Endodermal cell (in vitro differentiated cells): ENCODE measurements at places on chromosomes 3 and 15. TPM values are rescaled to one million over a fixed set of nuclear protein-coding genes. Genes with fewer than 3 reads are reported as not detected.

GRCh38 chr3:146503461-146504202, 34.3 kb upstream of the PLSCR2 start:
- DNase-seq = no peak

DNA sequence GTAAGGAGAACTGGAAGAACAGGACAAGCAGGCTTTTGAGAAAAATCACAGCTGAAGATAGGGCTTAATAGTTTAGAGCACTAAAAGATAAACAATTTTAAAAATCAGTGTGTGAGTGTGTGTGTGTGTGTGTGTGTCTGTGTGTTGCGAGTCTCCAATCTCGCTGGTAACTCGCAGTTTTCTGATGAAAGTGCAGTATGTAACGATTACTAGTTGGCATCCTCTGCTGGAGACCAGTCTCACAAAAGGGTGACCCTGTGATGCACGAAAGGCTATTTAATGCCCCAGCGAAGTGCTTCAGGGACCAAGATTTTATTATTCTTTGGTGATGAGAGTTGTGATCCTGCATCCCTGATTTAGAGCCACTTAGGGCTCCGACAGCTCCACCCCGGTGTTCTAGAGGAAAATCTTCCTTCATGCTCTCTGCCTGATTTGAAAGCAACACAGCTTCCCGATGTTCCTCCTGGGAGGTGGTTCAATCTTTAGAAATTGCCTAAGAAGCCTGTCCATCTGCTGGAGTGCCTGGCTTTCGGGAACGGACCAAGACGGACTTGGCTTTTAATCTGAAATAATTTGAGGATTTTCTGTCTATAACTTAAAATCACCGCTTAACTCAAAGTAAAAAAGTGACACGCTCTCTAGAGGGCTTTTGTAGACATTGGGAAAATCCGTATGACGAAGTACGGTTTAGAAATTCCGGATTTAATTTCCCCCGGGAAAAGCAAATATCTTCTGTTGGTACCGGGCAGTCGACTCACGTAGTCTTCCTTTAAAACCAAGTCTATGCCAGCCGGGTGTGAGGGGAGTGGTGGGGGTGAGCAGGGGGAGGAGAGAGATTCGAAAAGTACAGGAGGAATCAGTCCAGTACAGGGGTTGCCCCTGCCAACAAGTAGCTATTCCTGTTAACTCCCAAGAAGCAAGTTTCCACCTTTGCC, 1.1 kb upstream of the ALCAM start:
- peak; percentile 66 for DNase-seq

- DNase-seq = no peak
These were observed 64.2 kb upstream of the SLCO2A1 start for GRCh38 chr3:134093956-134094355.

The SPSB4 gene
- 2.3 to 8.4 TPM (median 7.5 TPM) in 3 replicates for total RNA-seq

The PYGO1 gene
- 0.73 to 3.0 TPM (median 2.5 TPM) in 3 replicates for total RNA-seq

The ZMYND10 gene
- total RNA-seq = 0.22 to 3.2 TPM (median 1.3 TPM) in 3 replicates
